NCI-H526 treated with DMSO at 0.1 percent for 48 hours (cell line): ENCODE measurements at places on chromosomes 3 and 15.

DNA sequence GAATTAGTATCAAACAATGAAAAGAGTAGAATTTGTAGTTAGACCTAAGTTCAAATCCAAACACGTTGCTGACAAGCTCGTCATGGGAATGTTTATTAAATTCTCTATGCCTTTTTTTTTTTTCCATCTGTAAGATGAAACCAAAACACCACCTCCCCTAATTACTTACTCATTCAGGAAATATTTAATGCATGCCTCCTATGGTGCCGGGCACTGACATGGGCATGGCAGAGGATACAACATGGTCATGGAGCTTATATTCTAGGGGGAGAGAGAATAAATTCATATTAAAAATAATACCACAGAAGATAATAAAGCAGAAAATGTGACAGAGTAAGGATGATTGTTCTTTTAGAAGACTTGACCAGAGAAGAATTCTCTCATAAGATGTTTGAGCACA is 215.8 kb downstream of the RYR3 start:
- no peak for DNase-seq

- DNase-seq: peak; percentile 19
Measured at GRCh38 chr15:83747050-83747717, 93.3 kb downstream of the ADAMTSL3 start.

- peak; percentile 3 for DNase-seq
Measured at GRCh38 chr3:61530355-61530754, 31.0 kb upstream of the PTPRG start.

DNA sequence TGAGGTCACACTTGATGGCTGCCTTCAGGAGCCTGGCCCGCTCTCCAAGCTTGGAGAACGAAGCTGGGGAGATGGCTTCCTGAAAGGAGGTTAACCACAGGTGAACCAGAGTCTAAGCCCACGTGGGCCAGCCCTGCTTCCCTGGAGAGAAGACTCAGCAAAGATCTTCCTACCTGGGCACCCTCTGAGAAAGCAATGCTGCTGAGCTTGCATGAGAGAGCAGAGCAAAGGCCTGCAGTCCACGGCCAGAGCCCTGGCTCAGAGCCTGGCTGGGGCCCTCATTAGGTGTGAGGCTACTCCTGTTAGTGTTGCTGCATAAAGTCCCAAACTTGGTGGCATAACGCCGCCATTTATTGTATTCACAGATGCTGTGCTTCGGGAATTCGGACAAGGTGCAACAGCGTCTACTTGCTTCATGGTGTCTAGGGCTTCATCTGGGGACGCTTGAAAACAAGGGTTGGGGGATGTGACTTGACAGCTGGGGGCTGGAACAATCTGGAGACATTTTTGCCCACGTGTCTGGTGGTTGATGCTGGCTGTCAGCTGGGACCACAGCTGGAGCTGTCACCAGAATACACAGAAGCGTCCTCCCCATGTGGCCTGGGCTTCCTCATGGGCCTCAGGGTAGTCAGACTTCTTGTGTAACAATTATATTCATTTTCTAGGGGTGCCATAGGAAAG is 87.9 kb upstream of the MEF2A start:
- no peak for DNase-seq

DNA sequence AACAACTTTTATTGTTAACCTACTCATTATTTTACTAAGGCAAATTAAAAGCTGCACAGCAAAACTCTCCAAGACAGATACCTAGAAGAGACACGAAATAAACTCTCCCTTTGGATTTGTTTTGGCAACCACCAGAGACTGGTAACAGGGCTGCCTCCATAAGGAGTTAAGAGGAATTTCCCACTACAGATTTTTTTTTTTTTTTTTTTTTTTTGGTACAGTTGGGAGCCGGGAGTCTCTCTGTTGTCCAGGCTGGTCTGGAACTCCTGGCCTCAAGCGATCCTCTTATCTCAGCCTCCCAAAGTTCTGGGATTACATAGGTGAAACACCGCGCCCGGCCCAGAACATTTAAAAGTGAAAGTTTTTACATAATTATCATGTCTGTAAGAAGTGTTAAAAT is 73.6 kb upstream of the VGLL4 start:
- DNase-seq: no peak

DNA sequence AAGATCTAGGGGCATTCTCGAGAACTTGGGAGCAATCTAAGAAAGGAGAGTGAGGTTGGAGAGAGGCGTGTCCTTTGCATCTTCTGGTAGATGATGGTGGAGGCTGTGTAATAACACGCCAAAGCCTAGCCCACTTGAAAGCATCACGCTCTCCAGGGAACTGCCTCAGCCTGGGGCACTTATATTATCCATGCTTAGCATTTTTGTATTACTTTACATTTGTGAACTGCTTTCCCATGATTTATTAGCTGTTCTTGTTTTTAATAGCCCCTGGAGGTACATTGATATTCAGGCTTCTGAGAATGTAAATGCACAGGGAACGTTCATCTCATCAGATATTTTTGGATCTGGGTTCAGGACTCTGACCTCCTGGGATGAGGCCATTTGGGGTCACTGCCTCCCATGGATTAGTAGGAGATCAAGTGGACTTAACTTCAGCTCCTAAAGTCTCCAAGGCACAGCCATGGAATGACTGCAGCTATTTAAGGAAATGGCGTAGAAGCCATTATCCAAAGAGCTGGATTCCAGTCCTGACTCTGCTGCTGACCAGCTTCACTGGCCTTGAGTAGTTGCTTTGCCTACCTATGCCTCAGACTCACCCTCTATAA is 124.9 kb downstream of the LPP start:
- DNase-seq: no peak
